ENCODE measurements at places on chromosomes 6 and 20.
A peak's percentile ranks its signal among the peaks of the same experiment; 100 is the strongest.

DNA sequence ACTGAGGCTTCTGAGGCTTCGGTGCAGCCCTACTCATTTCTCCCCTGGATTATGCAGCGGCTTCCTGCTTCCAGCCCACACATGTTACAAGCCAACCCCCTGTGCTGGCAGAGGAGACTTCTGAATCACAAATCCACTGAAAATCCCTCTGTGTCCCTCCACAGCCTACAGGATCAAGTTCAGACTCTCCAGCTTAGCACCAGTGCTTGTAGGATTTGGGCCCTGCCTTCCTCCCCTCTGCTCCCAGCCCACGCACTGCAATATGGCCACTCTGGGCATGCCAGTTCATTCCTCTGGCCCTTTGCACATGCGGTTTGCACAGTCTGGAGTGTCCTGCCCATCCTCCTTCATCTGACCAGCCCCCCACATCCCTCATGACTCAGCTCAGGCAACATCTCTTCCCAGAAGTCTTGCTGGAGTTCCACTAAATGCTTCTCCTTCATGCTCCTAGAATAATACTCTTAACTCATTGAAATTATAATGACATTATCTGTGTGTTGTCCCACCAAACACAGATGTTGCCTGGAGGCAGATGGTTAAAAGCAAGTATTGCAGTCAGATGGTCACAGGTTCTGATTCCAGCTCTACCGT, 15.9 kb upstream of the MDGA1 start:
- DNase-seq = no peak

- no peak for DNase-seq
Measured at GRCh38 chr6:137213331-137213740, 5.8 kb downstream of the IFNGR1 start.

DNA sequence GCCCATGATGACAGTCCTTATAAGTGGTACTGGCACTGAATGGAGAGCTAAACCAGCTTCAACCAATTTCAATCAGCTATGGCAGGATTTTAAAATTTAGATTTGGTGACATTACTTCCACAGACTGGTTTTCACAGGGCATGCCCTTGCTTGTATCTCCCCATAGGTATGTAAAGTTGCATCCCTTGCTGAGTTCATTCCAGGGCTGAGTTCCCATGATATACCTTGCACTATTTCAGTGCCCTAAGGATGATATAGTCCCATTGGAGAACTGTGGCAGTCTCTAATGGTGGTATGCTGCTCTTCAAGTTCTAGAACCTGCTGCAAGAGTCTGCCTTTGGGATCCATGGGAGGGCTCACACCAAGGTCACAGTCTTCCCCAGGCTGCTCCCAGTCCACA, 232.7 kb upstream of the MOCS1 start:
- DNase-seq = no peak

DNA sequence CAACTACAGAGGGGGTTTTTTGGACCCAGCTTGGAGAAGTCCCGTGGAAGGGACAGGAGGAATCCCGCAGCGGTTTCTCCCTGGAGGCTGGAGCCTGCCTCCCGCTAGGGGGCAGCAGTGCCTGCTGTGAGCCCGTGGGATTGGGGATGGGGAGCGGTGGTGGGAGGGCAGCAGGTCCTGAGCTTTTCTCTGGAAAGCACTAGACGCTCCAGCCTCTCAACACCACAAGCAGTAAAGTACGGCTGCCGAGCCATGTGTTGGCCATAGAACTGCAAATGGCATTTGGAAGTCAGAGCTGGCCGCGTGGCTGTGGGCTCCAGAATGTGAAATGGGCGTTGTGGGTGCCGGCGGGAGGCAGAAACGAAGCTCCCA, 47.8 kb downstream of the GMPR start:
- DNase-seq = no peak

DNA sequence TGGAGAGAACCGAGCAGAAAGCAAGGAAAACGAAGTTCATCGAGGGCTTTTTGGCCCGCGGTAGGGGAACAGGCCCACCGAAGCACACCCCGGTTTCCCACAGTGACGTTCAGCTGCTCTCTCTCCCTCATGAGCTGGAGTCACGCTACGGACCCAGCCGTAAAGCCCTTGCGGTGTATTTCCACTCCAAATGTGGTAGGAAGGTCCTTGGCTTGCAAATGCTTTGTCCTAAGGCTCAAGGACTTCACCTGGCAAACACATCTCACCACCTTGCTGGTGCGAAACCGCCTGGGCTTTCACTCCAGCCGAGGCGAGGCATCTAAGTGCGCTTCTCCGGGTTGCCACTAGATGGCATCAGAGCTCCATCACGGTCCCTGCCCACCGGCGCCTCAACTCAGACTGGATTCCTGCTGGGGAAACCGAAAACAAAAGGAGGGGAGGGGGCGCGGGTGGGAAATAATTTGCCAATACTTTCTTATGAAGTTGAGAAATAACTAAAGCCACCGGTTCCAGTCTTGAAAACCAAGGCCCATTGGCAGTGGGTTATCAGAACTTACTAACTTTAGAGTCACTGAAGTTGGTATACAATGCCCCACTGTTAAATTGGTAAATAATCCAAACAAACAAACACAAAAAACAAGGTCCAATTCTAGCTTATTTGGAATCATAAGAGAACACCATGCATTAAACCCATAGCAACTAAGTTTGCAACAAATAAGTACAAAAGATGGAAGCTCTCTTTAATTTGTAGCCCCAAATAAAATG, 13.4 kb upstream of the FOXC1 start:
- DNase-seq = peak; percentile 45

DNA sequence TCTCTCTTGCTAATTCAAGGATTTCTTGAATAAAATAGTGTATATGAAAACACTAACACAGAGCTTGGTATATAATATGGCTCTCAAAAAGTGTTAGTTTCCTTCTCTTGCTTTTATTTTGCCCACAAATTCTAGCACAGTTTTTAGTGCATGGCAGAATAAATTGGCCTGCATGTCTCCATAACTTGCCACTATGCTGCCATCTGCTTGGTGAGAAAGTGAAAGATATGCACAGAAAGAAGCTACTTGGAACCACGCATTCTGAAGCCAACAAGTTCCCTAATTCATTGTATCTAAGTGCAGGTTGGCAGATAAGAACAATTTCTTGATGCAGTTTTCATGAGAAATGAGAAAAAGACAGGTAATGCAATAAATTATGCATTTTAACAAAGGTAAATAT, 101.2 kb downstream of the EPHA7 start:
- DNase-seq = no peak

DNA sequence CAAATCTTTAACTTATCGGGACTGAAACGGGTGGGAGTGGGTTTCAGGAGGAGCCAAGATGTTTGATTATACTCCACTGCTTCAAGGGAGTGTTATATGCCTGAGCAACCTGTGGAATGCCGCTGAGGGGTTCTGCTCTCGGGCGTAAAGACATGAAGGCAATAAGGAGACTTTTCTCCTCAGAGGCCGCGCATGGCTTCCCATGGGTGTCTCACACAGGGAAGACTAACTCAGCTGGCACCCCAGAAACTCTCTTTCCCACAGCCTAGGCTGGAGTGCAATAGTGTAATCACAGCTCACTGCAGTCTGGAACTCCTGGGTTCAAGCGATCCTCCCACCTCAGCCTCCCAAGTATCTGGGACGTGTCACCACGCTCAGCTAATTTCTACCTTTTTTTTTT, 5.1 kb upstream of the C20orf141 start:
- no peak for DNase-seq

DNA sequence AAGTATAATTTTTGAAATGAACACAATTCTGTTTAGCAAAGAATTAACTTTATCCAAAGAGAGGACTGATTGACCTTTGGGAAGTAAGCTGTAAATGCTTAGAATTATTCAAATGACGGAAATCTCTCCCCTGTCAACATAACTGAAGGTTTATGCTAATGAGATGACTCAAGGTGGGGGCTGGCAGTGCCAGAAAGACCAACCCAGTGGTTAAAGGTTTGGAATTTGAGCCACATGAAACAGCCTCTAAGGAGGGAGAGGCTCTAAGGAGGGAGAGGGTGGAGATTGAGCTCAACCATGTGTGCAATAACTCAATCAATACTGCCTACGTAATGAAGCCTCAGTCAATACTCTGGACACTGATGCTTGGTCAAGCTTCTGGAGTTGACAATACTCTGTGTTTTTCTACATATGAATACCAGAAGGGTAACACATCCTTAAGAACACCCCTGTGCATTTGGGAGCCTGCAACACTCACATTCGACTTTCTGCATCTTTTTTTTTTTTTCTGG, 123.4 kb upstream of the TENT5A start:
- DNase-seq = no peak

- peak; percentile 65 for DNase-seq
Measured at GRCh38 chr6:158536084-158536890, 23.6 kb upstream of the TMEM181 start.

GRCh38 chr6:26457264-26457805, 420 bp upstream of the BTN2A1 start:
- no peak for DNase-seq

- DNase-seq = no peak
Measured at GRCh38 chr20:53838311-53838868, 232.0 kb downstream of the BCAS1 start.

DNA sequence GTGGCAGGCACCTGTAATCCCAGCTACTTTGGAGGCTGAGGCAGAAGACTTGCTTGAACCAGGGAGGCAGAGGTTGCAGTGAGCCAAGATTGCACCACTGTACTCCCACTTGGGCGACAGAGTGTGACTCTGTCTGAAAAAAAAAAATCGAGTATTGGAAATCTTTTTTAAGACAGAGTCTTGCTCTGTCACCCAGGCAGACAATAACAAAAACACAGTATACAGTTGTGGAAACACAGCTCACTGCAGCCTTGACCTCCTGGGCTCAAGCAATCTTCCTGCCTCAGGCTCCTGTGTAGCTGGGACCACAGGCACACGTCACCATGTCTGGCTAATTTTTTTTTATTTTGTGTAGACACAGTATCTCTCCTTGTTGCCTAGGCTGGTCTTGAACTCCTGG, 15.0 kb downstream of the NANP start:
- DNase-seq = no peak

DNA sequence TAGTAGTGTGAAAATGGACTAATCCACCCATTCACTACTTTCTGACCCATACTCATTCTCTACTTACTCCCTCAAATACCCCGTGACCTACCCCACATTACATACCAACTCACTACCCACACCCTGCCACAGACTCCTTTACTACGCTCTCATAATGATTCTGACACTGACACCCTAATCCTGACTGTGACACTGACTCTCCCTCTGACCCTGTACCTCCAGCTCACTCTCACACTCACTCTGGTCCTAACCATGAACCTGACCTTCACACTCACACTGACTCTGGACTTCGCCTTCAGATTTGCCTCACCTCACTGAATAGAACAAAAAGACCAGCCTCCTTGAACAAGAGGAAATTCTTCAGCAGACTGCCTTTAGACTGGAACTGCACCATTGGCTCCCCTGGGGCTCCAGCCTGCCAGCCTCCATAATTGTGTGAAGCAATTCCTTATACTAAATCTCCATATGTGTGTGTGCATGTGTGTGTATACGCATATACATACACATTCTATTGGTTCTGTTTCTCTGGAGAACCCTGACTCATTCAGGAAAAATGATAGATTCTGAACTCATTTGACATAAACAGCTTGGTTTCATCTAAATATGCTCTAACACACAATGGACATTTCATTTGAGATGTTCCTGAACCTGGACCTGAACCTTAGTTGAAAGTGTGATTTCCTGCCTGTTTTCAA, 10.5 kb upstream of the ZNF343 start:
- DNase-seq = no peak

DNA sequence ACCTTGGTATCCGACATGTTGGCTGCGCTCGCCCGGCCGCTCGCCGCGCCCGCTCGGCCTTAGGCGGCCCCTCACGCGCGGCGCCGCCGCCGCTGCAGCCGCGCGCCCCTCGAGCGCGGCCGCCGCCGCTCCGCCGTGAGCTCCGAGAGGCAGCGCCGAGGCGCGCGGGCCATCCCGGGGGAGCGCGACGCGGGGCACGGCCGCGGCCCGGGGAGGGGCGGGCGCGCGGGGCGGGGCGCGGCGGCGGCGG, at the start of gene KIF13A:
Gene KIF13A (minus strand): TSS at position 189 of the 250 bp plus-strand sequence. CDS start 172 bp downstream, at position 17.
- DNase-seq = no peak

DNA sequence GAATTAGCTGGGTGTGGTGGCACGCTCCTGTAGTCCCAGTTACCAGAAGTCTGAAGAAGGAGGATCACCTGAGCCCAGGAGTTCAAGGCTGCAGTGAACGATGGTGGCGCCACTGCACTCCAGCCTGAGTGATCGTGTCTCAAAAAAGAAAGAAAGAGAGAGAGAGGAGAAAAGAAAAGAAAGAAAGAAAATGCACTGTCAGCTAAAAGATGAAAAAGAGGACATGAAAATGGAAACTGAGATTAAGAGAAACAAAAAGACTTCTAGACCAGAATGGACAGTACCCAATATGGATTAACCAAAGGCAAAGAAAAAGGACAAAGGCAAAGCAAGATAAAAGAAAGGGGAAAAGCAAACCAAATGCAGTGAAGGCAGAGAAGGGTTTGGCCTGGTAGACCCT, 9.0 kb upstream of the RALGAPA2 start:
- DNase-seq = no peak

- DNase-seq = no peak
Measured at GRCh38 chr6:158863646-158864045, 44.5 kb upstream of the EZR start.

DNA sequence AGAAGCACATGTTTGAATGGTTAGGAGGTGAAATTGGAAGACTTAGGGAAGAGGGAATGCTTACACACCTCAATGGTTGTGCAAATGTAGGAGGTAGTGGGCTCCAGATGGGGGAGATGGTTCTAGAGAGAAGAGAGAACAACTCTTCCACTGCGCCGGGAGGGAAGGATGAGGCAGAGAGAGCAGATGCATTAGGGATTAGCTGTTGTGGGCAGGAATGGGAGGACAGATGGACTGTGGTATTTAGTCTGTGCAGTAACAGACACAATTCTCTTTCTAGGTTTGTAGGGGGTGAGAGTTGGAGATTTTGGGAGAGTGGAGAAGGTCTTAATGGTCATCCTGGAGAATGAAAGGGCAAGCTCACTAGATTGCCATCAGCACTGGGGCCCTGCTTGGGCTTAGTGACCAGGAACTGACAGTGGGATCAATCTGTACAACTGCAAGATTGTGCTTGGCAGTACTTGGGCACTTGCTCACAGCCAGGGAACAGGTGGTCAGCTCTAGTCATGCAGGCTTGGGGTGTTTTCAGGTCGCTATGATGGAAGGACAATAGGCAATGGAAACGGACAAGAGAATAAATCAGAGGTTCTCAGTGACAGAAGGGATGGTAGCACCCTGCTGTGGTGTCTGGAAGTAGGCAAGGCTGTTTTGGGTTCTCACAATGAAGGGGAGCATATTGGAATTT, 182.0 kb upstream of the MYLIP start:
- no peak for DNase-seq

DNA sequence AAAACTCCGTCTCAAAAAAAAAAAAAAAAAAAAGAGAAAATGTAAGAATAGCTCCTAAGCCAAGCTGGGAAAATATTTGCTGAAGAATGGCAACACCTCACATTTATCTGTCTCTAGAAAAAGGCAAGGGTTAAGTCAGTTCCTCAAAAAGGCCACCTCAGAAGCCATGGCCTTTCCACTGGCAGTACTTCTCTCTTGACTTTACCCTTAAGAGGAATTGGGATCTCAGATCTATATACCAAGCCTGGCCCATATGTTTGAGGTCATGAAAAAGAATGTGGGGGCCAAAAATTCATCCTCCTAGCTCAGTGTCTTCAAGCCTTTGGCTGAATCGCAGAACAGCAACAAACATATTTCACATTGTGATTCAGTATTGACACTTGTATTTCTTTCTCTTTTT, 10.9 kb upstream of the NCOA3 start:
- DNase-seq = no peak

GRCh38 chr20:2795451-2795850, 5.0 kb downstream of the CPXM1 start:
- DNase-seq = no peak

- no peak for DNase-seq
Measured at GRCh38 chr6:1832844-1833787, 223.4 kb downstream of the FOXC1 start.

- DNase-seq = no peak
Measured at GRCh38 chr20:25253606-25254275, 5.9 kb downstream of the PYGB start.

Data from NCI-H510A treated with DMSO at 0.1 percent for 48 hours (cell line).